Effector memory CD4-positive, alpha-beta T cell (primary cell): ENCODE measurements at places on chromosomes 4 and X.

DNA sequence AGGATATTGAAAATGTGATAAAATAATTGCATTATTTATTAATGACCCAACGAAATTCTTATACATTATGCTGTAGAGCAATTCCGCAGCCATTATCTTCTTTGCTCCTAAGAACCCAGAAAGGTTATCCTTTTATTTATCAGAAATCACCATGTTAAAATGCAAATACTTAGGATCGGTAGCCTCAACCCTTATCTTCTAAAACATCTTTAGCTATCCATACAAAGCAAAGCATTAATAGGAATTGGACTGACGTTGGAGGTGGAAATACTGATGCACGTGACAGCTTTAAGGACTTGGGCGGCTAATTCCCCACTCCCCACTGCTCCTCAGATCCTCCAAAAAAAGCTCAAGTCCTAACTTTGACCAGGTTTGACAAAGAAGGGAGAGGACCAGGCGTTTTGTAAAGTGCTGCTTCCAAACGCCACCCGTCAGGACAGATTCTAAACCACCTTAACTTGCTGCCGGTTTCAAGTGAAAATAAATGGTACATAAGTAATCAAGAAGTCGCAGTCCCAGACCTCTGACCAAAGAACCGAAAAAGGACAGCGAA lies 539 bp upstream of the SPCS3 start:
- no peak for DNase-seq

- DNase-seq, result no peak
Measured at GRCh38 chrX:42708222-42708621, 69.7 kb downstream of the PPP1R2C start.

GRCh38 chr4:111108153-111108552 lies 485.3 kb upstream of the PITX2 start:
- no peak for DNase-seq

DNA sequence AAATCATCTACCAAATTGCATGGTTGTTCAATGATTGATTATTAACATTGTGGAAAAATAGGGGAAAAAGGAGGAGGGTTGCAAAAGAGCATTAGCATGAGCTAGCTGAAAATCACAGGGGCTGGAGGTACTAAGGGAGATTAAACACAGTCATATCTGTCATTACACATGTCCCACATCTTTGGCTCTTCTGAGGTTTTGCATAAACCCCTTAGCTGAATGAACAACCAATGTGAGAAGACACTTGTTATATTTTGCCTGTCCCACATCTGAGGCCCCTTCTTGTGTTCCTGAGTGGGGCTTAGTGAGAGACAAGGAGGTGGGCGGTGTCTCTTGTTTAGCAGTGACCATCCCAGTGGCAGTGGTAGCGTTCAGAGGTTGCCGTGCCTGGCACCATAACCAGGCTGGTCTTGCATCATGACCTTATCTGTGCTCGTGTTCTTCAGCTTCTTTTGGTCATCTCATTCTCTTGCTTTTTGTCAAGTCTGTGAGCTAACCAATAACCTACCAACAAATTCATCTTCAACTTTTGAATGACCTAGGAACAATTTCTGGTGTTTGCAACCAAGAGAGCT lies 95.6 kb downstream of the MID1IP1 start:
- no peak for DNase-seq

- DNase-seq, result no peak
Measured at GRCh38 chr4:21041708-21042107, 341.4 kb downstream of the PACRGL start.

DNA sequence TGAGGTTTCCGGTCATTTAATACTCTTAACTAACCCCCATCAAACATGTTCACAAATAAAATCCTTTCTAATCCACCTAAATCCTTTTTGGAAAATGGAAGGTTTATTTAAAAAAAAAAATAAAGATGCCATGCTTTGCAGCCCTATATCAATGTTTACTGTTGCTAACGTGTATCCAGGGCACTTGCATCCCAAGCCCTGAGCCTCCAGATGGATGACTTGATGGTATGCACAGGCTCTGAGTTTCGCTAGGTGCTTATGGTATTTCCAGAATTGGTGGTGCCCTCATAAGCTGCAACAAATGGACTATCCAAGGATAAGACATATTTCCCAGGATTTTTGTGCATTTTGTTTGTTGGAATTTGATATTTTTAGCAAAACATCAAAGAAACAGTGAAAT lies 257.7 kb downstream of the PRDM5 start:
- no peak for DNase-seq

- DNase-seq, result no peak
Measured at GRCh38 chr4:100289530-100289888, 99.2 kb upstream of the DDIT4L start.

DNA sequence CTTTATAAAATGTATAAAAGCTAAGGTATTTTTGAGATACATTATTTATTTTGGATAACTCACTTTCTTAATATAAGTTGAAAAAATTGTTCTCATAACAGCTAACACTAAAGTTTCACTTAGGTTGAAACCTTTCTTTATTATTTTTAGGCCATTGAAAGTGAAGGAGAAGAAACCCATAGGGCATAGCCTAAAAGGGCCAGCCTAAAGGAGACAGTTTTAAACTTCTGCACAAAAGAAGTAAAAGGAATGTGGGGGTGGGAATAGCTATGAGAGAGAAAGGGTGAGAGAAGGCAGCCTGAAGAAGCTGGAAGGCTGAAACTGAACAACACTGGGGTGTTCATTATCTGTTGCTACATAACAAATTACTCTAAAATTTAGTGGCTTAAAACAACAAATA lies 57.6 kb upstream of the RAPGEF2 start:
- no peak for DNase-seq

GRCh38 chrX:12790885-12791256 lies 341 bp upstream of the PRPS2 start:
- no peak for DNase-seq

DNA sequence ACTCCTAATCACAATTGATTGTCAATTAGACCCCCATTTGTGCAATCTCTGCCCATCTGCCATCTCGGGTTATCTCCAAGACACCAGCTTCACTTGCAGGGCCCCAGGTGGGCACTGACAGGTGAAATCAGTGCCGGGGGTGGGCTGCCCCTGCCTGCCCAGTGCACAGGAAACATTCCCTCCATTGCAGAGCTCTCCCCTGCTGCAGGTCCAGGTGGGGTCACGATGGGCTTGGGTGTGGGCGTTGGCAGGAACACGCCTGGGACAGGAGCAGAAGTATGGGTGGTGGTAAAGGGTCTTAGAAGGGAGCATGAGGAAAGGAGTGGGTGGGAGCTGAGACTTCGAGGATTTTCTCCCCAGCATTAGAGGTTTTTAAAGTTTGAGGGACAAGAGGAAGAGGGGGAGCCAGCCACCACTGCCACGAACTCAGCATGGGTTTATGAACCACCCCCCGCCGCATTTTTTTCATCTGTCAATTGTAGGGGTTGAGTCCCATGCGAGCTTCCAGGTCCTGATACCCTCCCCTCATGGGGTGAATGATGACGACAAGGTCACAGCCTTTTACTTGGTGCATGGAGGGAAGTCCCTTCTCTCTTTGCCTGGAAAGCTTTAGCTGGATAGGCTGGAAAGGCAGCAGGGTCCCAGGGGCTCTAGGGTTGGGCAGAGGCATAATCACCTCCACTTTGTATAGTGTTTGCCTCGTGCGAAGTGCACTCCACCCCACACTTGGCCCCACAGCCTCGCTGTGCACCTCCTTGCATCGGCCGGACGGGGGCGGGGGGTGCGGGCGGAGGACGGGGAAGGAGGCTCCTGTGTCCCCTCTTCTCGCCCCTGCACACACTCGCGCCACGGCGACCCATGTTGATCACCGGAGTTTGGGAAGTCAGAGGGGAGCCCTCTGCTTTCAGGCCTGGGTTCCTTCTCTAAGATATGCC lies 3.5 kb upstream of the NKX1-1 start:
- no peak for DNase-seq

DNA sequence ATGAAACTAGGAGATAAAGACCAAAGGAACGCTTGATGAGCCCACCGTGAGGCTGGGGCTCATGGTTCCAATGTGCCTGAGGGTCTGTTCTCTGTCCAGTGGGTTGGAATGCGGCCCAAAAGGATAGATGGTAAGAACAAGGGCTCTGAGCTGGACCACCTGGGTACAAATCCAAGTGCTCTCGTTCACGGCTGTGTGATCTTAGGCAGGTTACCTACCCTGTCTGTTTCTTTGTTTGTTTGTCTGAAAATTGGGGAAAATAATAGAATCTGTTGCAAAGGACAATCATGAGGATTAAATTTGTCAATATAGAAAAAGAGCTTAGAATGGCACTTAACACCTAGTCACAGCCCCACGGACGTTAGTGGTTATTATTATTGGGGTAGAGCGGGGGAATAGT lies 36.0 kb downstream of the SMIM20 start:
- DNase-seq, result no peak
